IMR-90 (cell line): ENCODE measurements at places on chromosomes 2 and 18. TPM values are rescaled to one million over a fixed set of nuclear protein-coding genes. Genes with fewer than 3 reads are reported as not detected.

NGEF gene
- polyA plus RNA-seq = 0.52 and 1.7 TPM in 2 replicates

- no peak for DNase-seq
Observed at GRCh38 chr2:233450864-233451575, 96.7 kb downstream of the DGKD start.

- DNase-seq = no peak
Observed at GRCh38 chr2:100983201-100983600, 18.9 kb upstream of the RPL31 start.

- DNase-seq = peak; percentile 74
Observed at GRCh38 chr2:133171393-133172004, 396.8 kb downstream of the NCKAP5 start.

GRCh38 chr2:19189391-19189790, 169.0 kb downstream of the OSR1 start:
- peak; percentile 56 for DNase-seq

ST6GAL2 gene
- polyA plus RNA-seq = not detected in 2 replicates

ARHGAP25 gene
- polyA plus RNA-seq = 0.27 and 0.29 TPM in 2 replicates

DNA sequence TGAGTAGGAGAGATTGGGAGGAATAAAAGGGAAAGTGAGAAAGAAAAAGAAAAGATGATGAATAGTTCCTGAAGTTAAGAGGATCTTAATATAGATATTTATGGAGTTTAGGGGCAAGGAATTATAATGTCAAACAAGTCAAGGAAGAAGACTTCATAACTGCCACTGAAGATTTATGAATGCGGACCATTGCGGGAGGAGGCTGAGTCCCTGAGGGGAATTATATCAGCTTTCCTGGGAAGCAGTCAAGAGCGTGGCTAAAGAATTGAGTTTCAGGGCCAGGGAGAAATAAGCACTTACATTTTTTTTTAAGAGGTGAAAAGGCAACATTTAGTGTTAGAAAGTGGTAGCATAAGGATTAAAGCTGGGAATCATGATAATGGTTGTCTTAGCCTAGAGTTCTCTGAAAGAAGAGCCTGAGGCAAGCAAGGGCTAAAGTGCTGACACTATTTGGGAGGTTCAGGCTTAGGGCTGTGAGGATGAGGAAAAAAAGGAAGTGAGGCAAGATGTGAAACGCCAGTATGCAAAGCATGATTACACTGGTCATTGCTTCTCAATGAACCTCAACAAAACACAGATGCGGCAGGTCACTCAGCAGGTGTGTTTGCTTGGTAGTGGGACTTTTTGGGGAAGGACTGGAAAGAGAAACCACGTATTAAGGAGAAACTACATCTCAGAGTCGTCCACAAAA, 217.1 kb downstream of the SLC4A3 start:
- no peak for DNase-seq

GRCh38 chr2:22215517-22215916, 1091.7 kb downstream of the TDRD15 start:
- DNase-seq = no peak

- no peak for DNase-seq
Observed at GRCh38 chr18:69491576-69491975, 90.9 kb downstream of the DOK6 start.

DNA sequence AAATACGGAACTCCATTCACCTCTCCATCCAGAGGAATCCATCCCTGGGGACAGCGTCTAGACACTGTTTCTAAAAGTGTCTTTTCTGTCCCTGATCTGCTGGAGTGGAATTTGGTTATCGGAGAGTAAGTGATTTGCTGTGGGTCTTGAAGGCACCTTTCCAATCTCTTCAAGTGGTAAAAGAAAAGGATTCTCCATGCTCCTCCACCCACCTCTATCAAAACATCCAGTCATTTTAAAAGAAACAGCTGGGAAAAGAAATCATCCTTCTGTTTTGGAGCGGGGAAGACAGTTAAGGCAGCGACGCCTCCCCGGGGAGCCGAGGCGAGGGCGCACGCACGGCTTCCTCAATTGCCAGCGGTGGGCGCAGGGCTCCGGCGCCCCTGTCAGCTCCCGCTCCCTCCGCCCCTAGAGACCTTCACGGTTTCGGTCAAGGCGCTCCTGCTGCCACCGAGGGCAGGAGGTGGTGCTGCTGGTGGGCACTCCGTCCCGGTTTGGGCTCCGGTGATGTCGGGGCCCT, 547 bp downstream of the SLC35F5 start:
- DNase-seq = peak; percentile 17

CFC1 gene
- not detected in 2 replicates for polyA plus RNA-seq

GRCh38 chr18:74869904-74870863, 272.5 kb downstream of the ZNF407 start:
- DNase-seq = peak; percentile 2

DNA sequence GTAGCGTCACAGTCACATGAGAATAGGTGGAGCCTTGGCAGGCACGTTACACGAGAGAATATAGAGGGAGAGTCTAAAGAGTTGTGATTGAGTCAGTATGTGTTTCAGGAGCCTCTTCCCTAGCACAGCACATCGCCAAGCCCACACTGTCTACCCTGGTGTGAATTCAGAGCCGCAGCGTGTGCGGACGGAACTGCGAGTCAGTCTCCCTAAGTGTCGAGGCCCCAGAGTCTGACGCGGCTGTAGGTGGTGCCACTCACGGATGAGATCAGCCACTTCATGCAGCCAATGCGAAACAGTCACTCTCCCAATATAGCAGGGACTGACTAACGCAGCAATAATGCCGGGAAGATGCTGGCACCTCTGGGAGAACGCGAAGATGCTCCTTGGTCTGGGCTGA, 587.3 kb upstream of the ID2 start:
- no peak for DNase-seq

GCG gene
- polyA plus RNA-seq = not detected in 2 replicates
